ENCODE measurements at places on chromosomes 1 and 21.
A peak's percentile ranks its signal among the peaks of the same experiment; 100 is the strongest.

DNA sequence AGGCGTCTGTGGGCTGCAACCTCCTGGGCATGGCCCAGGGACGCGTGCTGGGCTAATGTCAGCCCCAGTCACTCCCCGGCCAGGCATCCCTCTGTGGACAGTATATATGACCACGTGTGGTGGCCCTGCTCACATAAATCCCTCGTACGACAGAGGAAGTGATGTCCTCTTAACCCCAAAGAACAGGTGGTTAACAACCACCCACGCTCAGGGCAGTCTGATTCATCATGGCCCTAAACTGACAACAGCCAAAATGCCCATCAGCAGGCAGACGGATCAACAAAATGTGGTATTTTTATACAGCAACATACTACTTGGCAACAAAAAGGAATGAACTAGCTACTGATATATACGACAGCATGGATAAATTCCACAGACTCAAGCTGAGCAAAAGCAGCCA lies 51.0 kb downstream of the ECE1 start:
- DNase-seq = no peak

- no peak for DNase-seq
Measured at GRCh38 chr1:165824269-165824643, 3.2 kb upstream of the UCK2 start.

GRCh38 chr1:32099426-32099825 lies 8.4 kb upstream of the KPNA6 start:
- DNase-seq = no peak

- DNase-seq = peak; percentile 36
Measured at GRCh38 chr1:45499415-45499769, 481 bp downstream of the CCDC163 start.

- DNase-seq = no peak
Measured at GRCh38 chr21:17461014-17461413, 51.8 kb upstream of the CXADR start.

GRCh38 chr1:185631843-185632242 lies 102.3 kb upstream of the HMCN1 start:
- no peak for DNase-seq

- no peak for DNase-seq
Measured at GRCh38 chr1:187537936-187538335, 709.2 kb downstream of the PLA2G4A start.

DNA sequence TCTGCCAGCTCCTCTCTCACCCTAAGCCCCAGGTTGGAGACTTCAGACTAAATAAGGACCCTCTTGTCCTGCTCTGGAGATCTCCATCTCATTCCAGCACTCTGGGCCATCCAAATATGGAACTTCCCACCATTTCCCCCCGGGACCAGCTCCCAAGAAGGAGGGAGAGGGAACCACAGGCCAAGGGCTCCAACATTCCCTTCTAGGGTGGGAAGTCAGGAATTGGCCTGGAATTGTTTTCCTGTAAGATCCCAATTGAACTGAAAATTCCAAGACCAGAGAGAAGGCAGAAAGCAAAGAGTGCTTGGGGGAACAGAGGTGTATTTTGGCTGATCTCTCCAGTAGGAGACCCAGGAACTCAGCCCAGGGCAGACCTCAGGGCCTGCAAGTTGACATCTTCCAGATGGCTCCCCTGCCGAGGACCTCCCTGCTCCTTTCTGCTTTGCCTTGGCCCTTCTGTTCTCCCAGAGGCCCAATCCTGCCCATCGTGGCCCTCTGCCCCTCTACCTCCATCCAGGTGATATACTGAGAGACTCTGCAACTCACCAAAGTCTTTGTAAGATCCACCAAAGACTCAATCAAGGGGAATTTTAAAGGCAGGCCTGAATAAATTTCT lies 14.9 kb downstream of the CSRP1 start:
- no peak for DNase-seq

GRCh38 chr1:211541720-211542477 lies 37.1 kb downstream of the SLC30A1 start:
- DNase-seq = peak; percentile 9

DNA sequence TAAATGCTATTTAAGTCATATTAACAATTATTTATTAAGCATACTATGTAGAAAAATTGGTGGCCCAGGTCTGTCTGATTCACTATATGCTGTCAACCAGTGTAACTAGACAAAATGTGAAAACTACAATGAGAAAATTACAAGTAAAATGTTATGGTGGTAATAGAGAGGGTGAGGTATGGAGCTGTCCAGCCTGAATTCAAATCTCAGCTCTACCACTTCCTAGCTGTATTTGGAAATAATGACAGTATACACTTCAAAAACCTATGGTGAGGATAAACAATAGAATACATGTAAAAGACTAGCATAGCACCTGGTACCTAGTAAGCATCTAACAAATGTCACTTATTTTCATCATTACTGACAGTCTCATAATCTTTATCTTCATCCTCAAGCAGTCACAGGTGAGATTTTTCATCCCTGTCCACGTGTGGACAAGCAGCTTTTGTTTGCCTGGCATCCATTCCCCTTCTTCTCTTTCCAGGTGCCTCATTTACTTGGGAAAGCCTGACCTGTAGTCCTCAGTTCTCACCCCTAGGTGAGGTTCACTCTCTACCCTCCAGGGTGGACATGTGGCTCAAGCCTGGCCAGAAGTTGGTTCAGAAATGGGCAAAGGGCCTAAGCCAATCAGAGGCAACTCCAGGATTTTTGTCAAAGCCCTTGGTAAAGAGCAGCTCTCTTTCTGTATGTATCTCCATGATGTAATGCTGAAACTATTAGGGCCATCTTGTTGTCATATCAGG lies 29.5 kb downstream of the EGLN1 start:
- no peak for DNase-seq

DNA sequence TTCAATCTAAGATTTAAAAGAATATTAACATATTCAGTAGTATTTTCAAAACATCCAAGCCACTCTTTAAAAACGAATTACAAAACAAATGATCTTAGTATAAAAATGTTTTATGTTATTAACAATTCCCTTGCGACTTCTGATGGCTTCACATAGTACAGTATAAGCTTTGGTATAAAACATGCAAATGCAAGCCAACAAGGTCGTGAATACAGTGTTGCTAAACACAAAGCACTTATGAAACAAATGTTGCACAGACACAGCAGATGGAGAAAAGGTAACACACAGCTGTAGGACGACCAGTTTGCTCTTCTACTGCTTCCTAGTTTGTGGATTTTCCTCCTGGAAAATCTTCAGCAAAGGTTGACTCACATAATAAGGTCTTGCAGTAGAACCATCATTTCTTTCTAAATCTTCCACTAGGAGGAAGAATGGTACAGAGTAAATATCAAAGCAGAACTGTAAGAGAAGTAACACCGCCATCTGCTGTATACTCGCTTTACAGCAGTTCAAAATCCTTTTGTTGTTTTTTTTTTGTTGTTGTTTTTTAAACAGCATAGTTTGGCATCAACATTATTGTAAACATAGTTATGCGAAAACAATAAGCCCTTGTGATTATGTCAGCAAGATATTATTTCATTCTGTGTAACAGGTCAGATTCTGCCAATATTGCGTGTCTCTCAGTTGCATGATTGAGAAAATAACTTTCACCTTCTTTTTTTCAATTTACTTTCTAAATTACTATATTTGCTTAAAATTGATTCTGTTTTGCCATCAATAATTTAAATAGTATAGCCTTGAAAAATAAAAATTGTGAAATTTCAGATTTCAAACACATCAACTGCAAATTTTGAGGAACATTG lies 69.5 kb downstream of the LHX8 start:
- DNase-seq = peak; percentile 5

- DNase-seq = peak; percentile 20
Measured at GRCh38 chr1:54885807-54886723, 930 bp downstream of the DHCR24 start.

DNA sequence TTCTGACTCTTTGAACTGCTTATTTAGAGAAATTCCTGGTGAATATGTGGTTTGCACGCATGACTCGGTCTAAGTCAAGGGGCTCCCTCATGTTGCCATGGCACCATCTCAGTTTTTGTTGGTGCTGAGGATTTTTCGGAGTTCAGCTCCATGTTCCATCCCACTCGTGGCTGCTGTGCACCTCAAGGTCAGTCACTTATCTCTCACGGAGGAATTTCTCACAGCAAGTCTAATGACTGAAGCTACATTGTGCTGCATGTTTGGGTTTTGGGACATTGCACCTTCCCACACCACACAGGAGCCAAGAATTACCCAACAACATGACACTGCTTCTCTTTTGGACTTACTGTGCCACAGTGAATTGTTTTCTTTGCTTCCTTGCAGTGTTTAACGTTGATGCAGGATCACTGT lies 269.9 kb downstream of the NCAM2 start:
- DNase-seq = no peak

DNA sequence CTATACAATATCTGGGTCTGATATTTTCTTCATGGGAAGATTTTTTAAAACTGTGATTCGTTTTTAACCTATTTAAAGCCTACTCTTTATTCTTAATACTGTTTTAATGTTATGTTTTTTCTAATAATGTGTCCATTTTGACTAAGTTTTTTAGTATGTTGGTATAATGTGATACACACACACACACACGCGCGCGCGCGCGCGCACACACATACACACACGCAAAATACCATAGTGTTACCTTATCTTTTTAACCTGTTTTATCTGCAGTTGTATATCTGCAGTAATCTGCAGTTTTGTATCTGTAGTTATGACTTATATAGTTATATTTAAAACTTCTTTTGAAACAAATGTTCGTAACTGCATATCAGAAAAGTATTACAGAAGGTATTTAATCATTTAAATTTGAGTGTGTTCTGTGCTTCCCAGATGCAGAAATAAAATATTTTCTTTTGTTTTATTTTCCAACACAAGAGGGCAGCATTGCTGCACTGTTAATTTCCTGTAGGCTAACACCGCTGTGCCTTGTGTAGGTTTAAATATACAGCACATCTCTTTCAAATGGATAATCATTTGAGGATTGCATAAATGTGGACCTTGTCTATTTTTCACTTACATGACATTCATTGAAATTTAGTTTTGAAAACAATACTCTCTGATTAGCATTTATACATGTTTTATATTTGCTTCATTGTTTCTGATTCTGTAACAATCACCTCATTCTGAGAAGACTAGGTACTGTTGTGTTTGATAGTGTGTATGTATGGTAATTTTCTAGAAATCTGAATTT lies 166.1 kb downstream of the PDE4B start:
- DNase-seq = peak; percentile 15

GRCh38 chr21:16519036-16519435 lies 789.3 kb downstream of the USP25 start:
- no peak for DNase-seq

DNA sequence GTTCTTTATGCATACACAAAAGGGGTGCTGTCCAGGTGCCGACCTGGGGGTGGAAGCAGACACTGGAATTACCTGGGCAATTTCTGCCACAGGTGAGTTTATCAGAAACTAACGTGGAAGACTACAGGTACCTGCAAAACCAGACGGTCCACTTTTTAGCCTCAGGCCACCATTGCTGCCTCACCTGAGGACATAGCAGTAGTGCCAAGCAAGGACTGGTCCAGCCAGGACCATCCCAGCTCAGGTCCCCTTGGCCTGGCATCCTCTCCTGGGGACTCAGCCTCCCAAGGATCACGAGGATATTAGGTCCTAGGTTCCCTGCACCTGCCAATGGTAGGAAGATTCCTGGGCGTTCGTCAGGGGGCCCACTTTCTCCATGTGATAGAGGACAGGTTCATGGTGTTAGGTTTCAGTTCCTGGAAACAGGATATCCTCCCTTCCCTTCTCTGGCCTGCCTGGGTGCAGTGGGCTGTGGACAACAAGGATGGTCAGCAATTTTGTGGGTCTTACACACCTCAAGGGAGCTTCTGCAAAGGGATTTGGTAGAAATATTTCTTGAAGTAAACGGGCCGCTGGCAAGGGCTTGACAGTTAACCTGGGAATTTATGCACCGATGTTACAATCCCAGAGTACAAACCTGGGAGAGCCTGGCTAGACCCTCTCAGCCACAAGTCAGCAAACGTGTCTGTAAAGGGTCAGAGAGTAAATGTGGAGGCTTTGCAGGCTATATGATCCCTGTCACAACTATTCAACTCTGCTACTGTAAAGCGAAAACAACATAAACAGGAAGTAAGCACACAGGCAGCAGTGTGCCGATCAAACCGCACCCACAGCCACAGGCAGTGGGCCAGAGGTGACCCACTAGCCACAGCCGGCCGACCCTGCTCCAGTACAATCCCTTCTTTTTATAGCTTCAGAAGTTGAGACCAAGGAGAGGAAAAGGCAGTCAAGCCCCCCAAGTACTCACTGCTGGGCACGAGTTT lies 71.4 kb upstream of the RAB4A start:
- DNase-seq = no peak

DNA sequence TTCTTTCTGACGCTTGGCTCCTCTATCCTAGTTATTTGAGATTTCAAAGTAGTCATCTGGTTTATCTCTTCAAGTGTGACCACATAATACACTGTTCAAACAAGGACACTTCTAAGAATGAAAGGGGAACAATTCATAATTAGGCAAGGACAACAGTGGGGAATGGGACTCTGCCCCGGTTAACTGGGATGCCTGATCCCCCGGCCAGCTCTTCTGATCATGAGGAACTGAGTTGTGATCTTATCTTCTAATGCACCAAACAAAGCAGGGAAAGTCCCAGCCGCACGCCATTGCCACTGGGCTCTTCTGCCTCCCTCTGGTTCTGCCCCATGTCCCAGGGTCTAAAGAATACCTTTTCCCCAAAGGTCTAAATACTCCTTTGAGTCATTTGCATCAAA lies 158.2 kb upstream of the IRF2BP2 start:
- DNase-seq = no peak

- DNase-seq = peak; percentile 24
Measured at GRCh38 chr1:203219934-203220333, 9.5 kb downstream of the CHIT1 start.

DNA sequence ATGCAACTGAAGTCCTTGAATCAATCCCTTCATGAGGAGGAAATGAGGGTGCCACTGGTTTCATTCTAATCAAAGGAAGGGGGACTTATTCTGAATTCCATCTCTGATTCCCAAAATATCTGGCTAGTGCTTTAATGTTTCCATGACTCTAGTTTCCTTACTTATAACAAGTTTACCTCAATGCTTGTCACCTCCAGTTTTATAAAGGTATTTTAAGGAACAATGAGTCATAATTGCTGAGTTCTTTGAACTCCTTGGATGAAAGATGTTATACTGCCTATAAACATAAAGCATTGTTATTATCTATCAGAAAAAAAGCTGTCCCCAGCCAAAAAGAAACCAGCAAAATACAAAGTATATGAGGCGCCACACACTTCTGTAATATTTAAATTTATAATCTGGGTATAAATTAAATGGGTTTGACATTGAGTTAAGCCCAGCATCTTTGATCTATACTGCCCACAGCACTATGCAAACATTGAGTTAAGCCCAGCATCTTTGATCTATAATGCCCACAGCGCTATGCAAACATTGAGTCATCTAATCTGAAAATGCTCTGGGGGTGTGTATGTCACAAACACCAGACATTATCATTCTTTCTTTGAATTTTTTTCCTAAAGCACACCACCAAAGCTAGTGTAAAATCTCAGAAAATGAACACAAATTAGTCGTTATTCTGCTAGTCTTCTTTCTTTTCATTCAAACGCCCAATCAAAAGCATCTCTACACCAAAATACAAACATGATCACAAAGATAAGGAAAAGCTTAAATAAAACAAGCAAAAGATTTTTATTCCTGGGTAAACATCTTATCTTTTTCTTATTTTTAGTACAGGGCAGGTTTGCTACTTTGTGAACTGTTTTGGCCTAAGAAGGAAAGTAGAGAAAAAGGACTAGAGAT lies 11.5 kb upstream of the CXADR start:
- DNase-seq = no peak

- DNase-seq = no peak
Measured at GRCh38 chr1:58879464-58879863, 95.6 kb upstream of the JUN start.

Data from DND-41 (cell line).